Esophagus muscularis mucosa (tissue), 4 donors: ENCODE measurements at places on chromosomes 16 and 17. TPM values are rescaled to one million over a fixed set of nuclear protein-coding genes. Genes with fewer than 3 reads are reported as not detected.

The MIEF2 gene
- 25.0 TPM for total RNA-seq

The MAPK8IP3 gene
- total RNA-seq: 22.6 TPM

The ARHGDIG gene
- 4.3 TPM for total RNA-seq

The TBC1D16 gene
- total RNA-seq: 35.5 TPM

The KRT20 gene
- 0.52 TPM for total RNA-seq
